ENCODE measurements at places on chromosomes 4 and X. TPM values are rescaled to one million over a fixed set of nuclear protein-coding genes. Genes with fewer than 3 reads are reported as not detected.

IDS gene
- 62.7 TPM for polyA plus RNA-seq

EGFL6 gene
- polyA plus RNA-seq, result not detected

SNCA gene
- polyA plus RNA-seq, result 0.46 TPM

VCX3A gene
- not detected for polyA plus RNA-seq

DNA sequence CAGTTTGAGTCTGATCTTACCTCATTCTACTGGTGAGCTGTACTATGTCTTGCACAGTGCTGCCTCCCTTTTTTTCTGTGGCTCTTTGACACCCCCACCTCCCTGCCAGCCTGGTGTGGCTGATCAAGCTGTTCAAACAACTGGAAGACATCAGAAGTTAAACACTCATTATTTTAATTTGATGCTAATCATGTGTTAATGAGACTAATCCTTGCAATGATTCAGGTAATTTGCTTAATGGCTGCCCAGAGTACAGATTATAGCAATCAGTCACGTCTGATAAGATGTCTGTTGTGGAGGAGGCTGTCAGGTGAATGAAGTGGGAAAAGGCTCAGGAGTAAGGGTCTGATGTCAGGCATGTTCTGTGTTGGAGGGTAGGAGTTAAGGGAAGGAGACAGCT, 87.4 kb upstream of the GK2 start:
- DNase-seq, result no peak

DNA sequence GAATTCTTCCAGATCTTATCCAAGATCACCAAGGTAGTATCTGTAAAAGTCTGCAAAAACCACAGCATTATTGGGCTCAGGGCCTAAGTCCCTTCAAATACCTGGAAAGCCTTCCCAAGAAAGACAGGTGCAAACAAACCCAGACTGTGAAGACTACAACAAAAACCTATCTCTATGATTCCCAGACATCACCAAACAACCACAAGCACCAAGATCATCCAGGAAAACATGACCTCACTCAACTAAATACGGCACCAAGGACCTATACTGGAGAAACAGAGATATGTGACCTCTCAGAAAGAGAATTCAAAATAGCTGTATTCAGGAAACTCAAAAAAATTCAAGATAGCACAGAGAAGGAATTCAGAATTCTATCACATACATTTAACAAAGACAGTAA, 15.3 kb downstream of the TCEAL1 start:
- no peak for DNase-seq

DNA sequence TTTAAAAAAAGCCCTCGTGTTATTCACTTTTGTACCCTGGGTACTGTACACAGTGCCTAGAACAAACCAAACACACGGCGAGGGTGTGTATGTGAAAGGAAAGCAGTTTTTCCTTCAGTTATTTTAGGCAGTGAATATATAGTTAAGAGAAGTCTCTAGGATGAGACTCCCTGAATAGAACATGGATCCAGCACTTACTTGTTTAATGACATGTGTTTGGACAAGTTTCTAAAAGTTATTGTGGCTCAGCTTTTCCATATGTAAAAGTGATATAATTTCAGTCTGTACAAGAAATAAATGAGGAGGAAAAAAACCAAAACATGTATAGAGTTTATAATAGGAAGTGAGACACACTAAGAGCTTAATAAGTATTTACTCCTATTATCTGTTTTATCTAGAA, 273.2 kb downstream of the ADGRL3 start:
- no peak for DNase-seq

- no peak for DNase-seq
Measured at GRCh38 chr4:53559021-53559620, 32.2 kb downstream of the LNX1 start.

- DNase-seq, result no peak
Measured at GRCh38 chr4:121053601-121054143, 18.7 kb downstream of the NDNF start.

- no peak for DNase-seq
Measured at GRCh38 chr4:134117392-134118183, 84.0 kb downstream of the PABPC4L start.

Measured in IMR-90 (cell line).